ENCODE measurements at places on chromosomes 11 and 22.

GRCh38 chr11:76638270-76639197 is 32.0 kb downstream of the LRRC32 start:
- DNase-seq, result no peak

DNA sequence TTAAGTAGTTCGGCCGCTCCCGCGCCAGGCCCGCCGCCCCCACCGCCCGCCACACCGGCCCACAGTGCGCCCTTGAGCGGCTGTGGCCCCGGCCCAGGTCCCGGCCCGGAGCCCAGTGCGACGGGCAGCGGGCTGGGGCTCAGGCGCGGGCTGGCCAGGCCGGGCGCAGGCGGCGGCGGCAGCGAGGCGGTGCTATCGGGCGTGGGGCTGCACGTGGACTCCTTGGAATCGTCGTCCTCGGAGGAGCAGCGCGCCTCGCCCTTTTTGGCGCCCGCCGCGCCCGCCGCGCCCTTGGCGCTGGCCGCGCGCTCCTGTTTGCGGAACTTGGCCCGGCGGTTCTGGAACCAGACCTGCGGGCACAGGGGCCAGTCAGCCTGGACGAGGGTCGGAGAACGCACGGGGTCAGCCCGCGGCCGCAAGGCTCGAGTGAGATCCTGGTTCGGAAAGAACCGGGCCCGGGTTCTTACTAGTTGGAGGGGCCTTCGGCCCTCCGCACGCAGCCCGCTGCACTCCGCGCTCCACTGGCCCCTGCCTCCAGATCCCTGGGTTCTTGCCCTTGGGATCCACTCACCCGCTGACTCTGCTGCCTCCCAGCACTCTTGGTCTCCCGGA is 4.0 kb downstream of the PHOX2A start:
- DNase-seq, result peak; percentile 55

DNA sequence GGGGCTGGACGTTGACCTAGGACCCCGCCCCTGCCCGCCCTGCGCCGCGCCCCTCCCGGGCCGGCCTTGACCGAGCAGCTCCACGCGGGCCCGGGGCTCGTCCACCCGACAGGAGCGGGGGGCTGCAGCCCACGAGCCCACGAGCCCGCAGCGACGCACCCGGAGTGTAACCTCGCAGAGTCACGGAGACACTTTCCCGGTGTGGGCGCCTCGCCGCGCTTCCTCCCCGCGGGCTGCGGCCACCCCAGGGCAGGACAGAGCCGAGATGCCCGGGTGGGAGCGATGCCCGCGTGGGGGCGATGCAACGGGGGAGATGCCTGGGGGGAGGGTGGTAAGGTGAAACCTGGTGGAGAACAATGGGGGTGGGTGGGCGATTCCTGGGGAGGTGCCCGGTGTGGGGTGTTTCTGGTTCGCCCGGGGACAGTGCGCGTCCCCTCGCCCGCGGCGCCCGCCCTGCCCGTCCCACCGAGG is 4.9 kb upstream of the ZBED4 start:
- no peak for DNase-seq

DNA sequence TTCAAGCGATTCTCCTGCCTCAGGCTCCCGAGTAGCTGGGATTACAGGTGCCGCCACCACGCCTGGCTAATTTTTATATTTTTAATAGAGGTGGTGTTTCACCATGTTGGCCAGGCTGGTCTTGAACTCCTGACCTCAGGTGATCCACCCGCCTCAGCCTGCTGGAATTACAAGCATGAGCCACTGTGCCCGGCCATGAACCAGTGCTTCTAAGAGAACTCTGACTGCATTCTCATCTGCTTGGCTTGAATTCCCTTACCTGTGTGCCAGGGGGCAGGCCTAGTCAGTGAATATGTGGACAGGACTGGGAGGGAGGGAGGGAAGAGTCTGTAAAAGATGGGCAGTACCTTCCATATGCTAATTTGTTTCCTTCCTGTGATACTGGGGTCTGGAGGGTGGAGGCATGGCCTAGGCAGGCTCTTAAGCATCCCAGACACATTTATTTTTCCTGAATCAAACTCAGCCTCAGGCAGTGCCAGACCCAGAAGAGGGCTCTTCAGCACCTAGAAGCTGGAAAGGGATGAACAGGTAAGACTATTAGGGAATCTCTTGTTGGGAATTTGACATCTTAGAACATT is 6.6 kb downstream of the RPS25 start:
- no peak for DNase-seq

DNA sequence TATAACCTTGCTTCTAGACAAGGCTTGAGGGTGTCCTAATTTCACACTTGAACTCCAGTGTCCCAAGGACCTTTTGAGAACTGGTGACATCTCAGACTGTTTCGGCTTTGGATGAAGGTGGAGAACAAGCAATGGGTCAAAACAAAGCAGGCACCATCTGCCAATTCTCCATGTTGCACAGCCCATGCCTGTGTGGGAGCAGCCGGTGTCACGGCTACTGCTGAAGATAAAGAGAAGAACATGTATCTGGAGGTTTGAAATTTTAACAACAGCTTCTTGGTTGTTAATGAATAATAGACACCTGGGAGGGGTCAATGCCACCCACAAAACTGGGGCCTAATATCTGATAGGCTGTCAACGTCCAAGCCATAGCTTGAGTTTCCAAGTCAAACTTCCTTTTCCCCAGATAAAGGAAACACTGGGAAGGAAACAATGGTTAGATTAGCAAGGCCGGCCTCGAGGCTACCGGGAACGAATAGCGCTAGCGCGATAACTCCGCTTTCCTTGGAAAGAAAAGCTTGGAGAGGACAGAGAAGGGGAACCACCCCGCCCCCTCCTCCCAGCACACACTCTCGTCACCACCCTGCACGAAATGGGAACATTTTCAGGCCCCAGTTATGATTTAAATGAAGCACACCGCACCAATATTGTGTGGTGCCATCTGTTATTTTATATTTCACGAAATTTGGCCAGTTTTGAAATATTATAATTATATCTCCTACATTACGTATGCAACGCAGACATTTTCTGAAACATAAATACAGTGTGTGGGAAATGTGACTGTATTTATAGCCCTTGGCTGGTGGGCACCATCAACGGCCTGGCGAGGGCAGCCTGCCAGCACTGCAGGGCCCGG is 21.8 kb upstream of the OPCML start:
- no peak for DNase-seq

All from CD14-positive monocyte (primary cell).